WTC11 (cell line): ENCODE measurements at places on chromosomes 5 and 9.
A peak's percentile ranks its signal among the peaks of the same experiment; 100 is the strongest.

DNA sequence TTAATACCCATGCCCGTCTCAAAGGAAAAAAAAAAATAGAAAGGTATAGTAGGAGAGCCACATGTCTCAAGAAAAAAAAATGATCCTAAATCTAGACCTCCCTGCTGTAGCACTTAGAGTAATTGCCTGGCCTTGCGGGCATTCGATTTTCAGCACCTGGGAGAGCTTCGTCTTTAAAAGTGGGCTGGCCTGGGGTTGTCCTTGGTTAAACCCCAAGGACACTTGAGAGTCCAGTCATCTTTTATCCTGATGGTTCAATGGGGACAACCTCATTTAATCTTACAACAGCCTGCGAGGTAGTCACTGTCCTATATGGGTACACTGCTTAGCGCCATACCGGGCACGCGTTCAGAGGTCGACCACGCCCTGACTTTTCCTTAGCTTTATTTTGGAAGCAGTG lies 60.1 kb downstream of the MAT2B start:
- DNase-seq, result peak; percentile 27

DNA sequence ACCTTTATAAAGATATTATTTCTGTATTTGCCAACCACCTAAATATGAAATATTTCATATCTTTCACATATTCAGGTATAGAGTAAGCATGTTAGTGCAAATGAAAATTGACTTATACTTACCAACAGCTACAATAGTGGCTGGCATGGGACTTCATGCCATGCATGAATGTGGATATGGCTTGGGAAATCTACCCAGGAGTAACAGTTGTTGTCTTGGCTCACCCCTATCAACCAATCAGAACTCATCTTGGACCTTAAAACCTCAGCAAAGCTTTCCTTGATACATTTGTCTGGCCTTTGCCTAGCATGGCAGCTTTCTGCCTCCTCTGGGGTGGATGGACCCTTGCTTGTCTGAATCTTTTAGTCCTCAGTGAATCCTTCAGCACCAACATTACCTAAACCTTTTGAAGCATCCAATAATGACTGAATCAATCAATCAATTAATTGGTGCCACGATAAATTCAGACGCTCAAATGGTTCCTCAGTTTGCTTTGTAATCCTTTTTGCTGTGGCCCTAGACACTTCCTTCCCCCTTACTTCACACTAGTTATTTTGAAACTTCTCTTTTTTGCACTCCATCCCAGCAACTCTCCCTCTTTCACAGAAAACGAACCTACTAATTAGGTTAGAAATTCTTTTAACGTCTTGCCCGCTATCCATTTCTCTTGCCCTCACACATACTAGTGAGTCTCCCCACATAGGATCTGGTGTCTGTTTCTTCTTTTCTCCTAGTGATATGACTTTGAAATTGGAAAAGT lies 132.3 kb upstream of the ZNF608 start:
- no peak for DNase-seq

DNA sequence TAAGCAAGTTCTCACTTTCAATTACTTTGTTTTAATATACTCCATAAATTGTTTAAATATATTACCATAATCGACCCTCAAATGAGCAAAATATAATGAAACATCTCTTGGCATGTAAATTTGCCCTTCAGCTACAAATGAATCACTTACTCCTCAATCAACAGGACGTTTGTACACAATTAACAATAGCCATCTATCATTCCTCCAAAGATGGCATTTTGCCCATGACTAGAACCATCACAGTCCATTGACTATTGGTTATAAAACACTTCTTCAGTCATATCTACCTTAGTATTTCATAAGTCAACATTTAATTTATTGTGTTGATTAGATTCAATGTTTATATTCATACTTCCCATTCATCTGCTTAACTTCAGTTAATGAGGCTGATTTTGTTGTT lies 127.2 kb downstream of the CTNND2 start:
- no peak for DNase-seq

DNA sequence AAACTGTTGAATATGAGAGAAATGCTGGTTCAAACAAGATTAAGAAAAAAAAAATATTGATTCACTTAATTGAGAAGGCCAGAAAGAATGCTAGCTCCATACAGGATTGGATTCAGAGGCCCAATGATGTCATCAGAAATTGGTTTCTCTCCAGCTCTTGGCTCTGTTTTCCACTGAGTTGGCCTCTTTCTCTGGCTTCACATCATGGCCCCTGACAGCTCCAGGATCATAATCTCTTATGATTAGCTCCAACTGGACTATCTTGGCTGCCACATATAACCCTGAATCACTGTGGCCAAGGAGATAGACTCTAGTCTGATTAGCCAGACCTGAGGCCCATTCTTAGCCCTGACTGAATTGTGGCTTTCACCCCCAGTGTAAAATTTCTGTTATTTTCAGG lies 244.7 kb upstream of the GRAMD2B start:
- no peak for DNase-seq

DNA sequence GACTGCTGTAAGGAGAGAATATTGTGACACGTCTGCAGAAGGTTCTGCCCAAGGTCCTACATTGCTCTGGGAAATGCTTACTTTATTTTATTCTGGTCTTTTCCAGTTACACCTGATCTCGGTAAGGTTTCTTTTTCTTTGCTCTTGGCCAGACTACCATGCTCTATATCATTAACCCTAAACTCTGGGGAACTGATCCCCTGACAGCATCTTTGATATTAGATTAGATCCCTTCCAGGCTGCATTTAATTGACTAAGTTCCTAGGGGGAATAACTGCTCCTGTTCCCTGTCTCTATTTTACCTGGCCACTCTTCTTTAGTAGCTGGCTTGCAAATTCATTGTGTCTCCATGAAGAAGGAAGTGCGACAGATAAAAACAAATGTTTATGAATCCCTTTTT lies 243.5 kb downstream of the MAT2B start:
- DNase-seq, result no peak

- DNase-seq, result no peak
These were observed 132.5 kb downstream of the CACNA1B start for GRCh38 chr9:138009803-138010690.

DNA sequence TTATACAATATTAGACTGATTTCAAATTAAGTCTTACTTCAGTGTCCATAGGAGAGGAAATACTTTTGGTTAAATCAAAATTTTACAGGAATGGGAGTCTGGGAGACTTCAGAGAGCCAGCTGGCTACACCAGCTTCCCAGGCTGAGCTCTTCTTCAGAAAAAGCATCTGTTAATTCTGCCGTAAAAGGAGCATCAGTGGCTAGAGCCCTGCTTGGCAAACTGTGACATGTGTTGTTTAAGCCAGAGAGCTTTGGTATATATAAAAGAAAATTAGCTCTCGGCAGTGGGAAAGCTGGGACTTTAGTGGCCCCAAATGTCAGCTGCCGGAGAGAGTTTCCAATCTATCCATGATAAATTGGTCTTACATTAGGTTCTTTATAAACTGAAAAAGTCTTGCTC lies 378.8 kb upstream of the TUSC1 start:
- DNase-seq, result no peak

GRCh38 chr9:97524424-97524823 lies 23.0 kb downstream of the TMOD1 start:
- DNase-seq, result no peak

- no peak for DNase-seq
These were observed 514.7 kb downstream of the MTRR start for GRCh38 chr5:8383616-8384015.

DNA sequence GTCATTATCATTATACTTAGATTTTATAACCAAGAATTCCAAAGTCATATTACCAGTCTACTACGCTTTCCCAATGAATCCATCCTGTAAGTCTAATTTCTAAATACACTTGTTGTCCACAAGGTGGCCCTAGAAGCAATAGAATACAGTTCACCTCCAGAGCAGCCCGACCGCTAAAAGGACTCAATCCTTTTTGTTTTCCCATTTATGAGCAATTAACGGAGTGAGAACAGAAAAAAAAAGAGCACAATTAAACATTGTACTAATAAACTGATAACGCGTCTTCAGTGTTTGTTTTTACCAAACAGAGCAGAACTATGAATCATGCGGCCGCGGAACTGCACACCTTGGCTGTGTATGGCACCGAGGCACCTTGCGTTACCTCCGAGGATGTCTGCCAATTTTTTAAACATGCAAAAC lies 160.7 kb upstream of the DAPK1 start:
- DNase-seq, result no peak

DNA sequence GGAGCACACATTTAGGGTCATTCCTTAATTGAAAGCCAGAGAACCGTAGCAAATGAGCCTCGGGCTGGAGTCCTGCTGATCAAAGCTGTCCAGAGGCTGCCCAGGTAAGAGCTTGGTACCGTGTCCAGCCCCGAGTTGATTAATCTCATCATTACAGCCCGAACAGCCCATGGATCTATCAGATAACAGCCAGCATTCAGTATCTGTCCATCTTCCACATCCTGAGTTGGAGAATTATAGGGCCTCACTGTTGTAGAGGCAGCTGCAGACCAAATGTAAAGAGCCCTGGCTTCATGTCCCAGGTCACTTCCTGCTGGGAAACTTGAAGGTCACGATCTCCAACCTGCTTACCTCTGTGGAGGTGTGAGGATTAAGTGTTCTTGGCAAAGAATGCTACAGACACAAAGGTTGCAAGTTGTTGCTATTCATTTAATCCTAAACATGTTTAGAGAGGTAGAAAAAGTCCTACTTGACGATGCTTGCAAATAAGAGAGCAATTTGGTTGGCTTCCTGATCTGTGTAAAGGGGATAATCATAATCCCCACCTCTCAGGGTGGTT lies 16.1 kb downstream of the GGTA1 start:
- no peak for DNase-seq

GRCh38 chr5:55918087-55919035 lies 67.2 kb downstream of the IL31RA start:
- no peak for DNase-seq

DNA sequence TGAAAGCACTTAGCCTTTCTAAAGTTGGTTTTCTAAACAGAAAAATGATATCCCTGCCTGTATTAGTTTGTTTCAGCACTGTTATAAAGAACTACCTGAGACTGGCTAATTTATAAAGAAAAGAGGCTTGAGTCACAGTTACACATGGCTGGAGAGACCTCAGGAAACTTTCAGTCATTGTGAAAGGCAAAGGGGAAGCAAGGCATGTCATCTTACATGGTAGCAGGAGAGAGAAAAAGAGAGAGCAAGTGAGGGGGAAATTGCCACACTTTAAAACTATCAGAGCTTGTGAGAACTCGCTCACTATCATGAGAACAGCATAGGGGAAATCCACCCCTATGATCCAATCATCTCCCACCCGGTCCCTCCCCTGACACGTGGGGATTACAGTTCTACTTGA lies 64.9 kb downstream of the FAM170A start:
- no peak for DNase-seq

GRCh38 chr5:169910393-169910792 lies 69.9 kb downstream of the INSYN2B start:
- DNase-seq, result no peak

- no peak for DNase-seq
These were observed 12.4 kb downstream of the SNX30 start for GRCh38 chr9:112762726-112763518.
